ENCODE measurements at places on chromosomes 4 and X.

- DNase-seq: no peak
Measured at GRCh38 chr4:14100349-14100748, 472.8 kb upstream of the BOD1L1 start.

GRCh38 chr4:94695384-94695783, 62.4 kb upstream of the BMPR1B start:
- DNase-seq: no peak

DNA sequence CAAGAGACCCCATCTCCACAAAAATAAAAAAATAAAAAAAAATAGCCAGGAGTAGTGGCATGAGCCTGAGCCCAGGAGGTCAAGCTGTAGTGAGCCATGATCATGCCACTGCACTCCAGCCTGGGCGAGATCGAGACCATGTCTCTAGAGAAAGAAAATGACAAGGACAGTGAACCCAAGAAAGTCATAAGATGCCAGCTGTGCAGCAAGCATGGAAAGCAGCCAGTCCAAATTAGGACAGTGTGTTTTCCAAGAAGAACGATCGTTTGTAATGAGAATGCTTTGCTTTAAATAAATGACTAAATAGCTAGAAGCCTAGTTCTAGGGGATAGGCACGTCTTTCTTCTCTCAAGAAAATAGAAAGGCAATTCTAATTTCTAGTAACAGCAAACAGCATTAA, 58.4 kb upstream of the MSANTD1 start:
- no peak for DNase-seq

DNA sequence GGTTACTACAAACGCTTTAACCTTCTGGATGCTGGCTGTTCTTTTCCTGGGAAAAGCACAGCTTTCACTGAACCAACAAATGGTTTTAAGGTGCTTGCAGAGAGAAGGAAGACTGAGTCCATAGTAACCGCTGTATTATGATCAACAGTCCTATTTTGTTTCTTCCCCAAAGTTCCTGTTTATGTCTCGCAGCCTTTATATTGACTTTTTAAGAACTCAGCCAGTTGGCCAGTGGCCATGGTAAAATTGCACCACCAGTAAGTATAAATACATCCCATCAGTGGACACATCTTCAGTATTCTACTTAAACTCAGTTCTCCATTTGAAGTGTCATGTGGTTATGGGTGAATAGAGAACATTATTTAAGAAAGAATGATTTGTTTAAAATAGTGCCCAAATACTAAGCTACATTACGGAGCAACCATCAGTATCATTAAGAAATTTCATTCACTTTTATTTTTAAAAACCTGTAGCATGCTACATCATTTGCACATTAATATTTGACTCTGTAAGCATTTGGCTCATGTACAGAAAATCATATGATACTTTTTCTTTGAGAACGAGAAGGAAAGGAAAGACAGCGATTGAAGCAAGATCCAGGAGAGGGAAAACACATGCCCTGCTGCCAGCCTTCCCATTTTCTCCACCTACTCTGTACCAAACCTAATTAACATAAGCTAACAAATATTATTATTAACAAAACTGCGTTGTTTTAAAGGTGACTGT, 287.0 kb downstream of the ARHGAP24 start:
- DNase-seq: no peak

DNA sequence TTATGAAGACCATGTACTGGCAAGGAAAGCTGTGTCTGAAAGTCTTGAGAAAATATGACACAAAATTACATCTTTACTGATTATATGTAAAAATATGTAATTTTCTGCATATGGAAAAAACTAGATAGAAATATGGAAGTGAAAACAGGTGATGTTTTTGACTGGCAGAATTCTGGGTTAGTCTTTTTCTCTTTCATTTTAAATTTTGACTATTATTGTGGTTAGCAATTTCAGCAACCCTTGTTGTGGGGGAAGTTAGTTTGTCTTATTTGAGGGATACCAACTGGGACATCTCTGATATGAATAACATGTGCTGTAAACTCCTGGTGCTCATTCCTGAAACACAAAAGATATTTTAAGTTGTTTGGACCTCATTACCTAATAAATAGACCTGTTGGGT, 49.9 kb upstream of the CPEB2 start:
- no peak for DNase-seq

GRCh38 chr4:185535612-185536410, 504 bp upstream of the PDLIM3 start:
- no peak for DNase-seq

- no peak for DNase-seq
Measured at GRCh38 chr4:8940792-8941491, 69.3 kb upstream of the HMX1 start.

- no peak for DNase-seq
Measured at GRCh38 chr4:169986369-169986768, 39.8 kb downstream of the MFAP3L start.

DNA sequence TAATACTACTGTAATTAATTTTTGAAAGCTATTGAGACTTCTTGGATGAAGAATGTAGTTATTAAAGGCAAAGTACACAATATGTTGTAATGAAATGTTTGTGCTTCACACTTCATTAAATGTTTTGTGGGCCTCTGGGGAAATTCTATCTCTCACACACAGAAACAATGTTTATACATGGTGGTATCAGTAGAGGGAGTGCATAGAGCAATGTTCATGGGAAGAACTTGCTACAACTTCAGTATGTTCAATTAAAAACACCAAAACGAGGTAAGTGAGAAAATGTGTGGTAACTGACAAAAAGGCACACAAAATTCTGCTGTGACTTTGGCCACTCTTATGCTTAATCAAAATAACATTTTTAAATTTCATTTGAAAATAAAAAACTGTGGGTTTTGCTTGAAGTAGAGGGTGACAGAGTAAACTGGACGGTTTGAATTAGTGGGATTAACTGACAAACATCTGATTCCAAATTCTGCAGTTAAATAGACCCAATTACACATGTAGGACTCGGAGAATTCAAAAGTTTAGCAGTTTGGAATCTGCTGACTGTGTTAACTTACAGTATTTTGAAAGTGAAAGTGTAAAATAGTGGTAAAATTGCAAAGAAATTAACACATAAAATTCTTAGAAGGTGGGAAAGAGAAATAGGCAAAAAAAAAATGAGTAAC, 111.4 kb upstream of the TTC29 start:
- DNase-seq: no peak

DNA sequence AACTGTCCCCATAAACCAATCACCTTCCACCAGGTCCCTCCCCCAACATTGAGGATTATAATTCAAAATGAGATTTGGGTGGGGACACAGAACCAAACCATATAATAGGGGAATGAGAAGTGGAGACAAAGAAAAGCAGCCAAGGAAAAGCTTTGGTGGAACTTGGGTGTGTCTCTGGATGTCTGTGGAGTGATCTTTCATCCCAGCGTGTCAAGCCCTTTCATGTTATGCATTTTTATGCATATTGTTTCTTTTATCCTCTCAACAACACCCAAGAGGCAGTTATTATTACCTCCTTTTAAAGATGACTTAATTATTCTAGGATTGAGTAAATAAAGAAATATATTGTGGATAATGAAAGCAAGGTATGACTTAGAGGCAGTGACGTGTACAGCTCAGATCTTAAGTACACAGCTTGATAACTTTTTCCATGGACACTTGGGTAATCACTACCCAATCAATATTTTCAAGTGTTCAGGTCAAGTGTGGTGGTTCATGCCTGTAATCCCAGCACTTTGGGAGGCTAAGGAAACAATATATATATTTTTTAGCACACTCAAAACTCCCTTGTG, 42.6 kb upstream of the HOPX start:
- no peak for DNase-seq

- no peak for DNase-seq
Measured at GRCh38 chr4:870951-871350, 45.0 kb upstream of the CPLX1 start.

GRCh38 chrX:11462136-11462535, 168.9 kb downstream of the AMELX start:
- no peak for DNase-seq

GRCh38 chrX:74493806-74494205, 72.5 kb downstream of the SLC16A2 start:
- DNase-seq: no peak

- DNase-seq: no peak
Measured at GRCh38 chr4:82567444-82567843, 5.7 kb upstream of the TMEM150C start.

GRCh38 chr4:44256414-44256813, 192.2 kb downstream of the KCTD8 start:
- DNase-seq: no peak

GRCh38 chr4:80073473-80074008, 512 bp upstream of the ANTXR2 start:
- no peak for DNase-seq

GRCh38 chrX:40671126-40671525, 23.8 kb upstream of the CXorf38 start:
- DNase-seq: no peak

GRCh38 chr4:119841361-119841760, 212.8 kb upstream of the PDE5A start:
- no peak for DNase-seq

- DNase-seq: no peak
Measured at GRCh38 chrX:133374874-133375387, 40.4 kb downstream of the GPC4 start.

- no peak for DNase-seq
Measured at GRCh38 chr4:113331811-113332210, 282.4 kb downstream of the ANK2 start.

GRCh38 chrX:49947781-49948180, 25.4 kb downstream of the CLCN5 start:
- no peak for DNase-seq

DNA sequence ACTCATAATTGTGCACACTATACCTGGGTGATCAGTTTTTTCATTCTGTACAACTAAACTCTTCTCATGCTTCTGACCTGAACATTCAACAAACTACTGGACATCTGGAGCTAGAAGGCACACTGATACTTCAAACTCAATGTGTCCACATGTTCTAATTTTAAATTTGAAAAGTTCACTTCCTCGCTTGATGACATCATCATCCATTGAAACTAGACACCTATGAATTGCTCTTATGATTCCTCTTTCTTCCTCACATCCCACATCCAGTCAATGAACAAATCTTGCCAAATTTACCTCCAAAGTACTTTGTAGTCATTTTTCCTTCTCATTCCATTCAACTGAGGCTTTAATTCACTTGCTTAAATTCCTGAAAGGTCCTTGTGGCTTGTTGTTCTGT, 549.4 kb downstream of the GALNTL6 start:
- no peak for DNase-seq

DNA sequence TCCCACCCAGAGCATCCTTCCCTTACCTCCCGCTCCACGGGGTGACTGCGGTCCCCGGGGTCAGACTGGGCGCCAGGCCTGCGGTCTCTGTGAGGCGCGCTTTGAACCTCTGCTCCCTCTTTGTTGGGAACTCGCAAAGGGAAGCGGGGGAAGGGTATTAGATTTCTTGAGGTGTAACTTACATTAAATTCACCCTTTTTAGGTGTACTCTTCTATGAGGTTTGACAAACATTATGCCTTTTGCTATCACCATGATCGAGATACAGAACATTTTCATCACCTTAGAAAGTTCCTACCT, 569 bp downstream of the DCK start:
- DNase-seq: no peak

DNA sequence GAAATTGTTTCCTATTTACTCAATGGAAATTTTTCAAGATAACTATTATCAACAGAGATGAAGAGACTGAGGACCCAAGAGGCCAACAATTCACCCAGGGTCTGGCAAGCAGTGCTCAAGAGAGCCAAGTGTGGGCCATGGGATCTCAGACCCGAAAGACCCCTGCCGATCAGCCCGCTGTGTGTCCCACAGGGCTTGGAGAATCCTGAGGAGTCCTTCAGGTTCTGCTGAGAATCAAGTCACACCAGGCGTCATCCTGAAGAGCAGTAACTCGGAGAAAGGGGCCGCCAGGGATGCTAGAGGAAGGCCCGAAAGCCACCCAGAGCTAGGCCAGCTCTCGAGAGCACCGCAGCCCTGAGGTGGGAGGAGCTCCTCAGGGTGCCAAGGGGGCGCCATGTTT, 48.7 kb downstream of the FGFRL1 start:
- no peak for DNase-seq

DNA sequence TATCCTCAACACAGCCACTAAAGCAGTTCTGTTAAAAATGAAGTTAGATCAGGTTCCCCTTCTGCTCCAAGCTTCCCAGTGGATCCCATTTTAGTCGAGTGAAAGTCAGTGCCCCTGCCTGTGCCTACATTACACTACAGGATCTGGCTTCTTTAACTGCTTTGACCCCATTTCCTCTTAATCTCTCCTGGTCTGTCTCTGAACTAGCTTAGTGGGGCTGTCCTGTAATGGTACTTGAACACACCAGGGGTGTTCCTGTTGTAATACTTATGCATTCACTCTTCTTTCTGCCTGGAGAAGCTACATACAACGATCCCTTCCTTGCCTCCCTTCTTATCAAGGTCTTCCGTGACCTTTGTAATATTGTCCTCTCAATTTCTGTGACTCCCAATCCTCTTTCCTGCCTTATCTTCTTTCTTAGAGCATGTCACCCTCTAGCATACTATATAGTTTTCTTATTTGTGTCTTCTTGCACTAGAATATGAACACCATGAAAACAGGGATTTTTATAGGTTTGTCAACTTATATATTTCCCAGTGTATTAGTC, 16.7 kb downstream of the ARSJ start:
- no peak for DNase-seq

DNA sequence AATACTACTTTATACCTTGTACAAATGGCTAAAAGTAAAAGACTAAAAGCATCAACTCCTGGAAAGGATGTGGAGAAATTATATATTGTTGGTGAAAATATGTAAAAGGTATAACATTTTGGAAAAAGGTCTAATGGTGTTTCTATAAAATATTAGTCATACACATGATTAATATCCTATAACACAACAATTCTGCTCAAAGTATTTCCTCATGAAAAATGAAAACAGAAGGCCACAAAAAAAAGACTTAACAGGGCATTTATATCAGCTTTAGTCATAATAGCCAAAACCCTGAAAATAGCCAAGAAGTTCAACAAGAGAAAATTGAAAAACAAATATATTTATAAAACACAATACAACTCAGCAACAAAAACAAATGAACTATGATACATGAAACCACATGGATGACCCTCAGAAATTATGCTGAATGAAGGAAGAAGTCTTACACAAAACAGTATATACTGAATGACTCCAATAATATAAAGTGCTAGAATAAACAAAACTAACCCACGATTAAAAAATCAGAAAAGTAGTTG, 38.8 kb downstream of the TBCK start:
- no peak for DNase-seq

DNA sequence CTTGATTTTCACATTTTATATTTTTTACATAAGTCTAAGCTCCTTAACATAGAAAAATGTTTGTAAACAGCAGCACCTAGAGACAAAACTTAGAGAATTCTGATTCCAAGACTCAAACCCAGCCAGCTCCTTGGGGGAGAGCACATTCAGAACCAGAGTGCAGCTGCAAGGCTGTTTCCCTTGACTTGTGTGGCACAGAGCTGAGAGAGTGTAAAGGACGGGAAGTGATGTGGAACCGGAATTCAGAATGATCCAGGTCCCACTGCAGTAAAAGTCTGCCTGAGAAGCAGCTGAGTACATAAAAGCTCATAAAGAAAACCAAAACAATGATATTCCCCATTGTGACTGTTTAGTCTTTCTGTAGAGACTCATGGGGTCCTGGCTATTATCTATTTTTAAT, 713.8 kb downstream of the RAB28 start:
- no peak for DNase-seq

GRCh38 chrX:138847930-138848329, 136.4 kb upstream of the FGF13 start:
- no peak for DNase-seq

Data from stimulated activated CD4-positive, alpha-beta T cell treated with anti-CD3 and anti-CD28 coated beads, Interleukin-1b, Interleukin-23, amount 100 ng/mL, for 1 hour (primary cell).